ENCODE measurements at places on chromosomes 11 and 22. TPM values are rescaled to one million over a fixed set of nuclear protein-coding genes. Genes with fewer than 3 reads are reported as not detected.

Gene APOA5
- total RNA-seq: not detected

Gene NOX4
- 1.2 TPM for total RNA-seq

Gene SLC25A45
- total RNA-seq: 10.1 TPM

Gene C11orf97
- total RNA-seq: not detected

Gene C11orf52
- total RNA-seq: 7.7 TPM

Gene TIGD3
- 0.14 TPM for total RNA-seq

Gene SOX6
- total RNA-seq: 6.5 TPM

DNA sequence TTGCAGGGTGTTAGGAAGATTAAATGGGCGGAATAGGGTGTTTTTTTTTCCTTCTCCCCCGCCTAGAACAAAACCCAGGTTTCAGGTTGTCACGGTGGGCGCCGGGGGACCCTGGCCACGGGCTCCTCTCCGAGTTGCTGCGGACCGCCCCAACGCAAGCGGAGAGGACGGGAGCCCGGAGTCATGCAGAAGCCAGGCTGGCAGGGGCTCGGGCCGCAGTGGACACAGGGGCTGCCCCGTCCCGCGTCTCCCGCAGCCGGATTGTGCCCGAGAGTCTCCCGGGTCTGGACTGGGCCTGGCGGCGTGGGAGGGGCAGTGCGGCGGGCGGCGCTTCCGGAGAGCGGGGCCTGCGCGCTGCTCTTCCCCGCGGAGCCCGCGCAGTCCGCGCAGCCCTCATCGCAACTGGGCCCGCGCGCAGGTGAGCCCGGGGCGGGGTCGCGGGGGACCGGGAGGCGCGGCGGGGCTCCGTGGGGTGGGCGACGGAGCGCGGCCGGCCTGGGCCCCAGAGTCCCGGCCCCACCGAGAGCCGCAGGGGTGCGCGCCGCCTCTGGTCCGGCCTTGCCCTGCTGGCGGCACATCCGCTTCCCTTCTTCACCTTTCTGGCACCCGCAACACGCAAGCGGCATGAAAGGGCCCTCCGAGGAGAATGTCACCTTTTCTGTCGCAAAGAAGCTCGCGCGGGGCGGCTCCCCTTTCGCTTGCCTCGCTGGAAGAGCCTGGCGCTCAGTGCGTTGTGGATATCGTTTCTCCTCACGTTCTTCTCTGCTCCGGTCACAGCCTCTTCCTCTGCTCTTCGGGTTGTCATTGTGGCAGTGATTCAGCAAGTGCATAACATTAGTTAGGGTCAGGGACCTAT, at the start of gene TIRAP:
TSS of gene TIRAP (plus strand) at position 358 of the 856 bp plus-strand sequence. CDS start 7,802 bp downstream, outside the sequence.
- DNase-seq: peak; percentile 84

GRCh38 chr11:119991669-119992068, 146.2 kb downstream of the TRIM29 start:
- no peak for DNase-seq

DNA sequence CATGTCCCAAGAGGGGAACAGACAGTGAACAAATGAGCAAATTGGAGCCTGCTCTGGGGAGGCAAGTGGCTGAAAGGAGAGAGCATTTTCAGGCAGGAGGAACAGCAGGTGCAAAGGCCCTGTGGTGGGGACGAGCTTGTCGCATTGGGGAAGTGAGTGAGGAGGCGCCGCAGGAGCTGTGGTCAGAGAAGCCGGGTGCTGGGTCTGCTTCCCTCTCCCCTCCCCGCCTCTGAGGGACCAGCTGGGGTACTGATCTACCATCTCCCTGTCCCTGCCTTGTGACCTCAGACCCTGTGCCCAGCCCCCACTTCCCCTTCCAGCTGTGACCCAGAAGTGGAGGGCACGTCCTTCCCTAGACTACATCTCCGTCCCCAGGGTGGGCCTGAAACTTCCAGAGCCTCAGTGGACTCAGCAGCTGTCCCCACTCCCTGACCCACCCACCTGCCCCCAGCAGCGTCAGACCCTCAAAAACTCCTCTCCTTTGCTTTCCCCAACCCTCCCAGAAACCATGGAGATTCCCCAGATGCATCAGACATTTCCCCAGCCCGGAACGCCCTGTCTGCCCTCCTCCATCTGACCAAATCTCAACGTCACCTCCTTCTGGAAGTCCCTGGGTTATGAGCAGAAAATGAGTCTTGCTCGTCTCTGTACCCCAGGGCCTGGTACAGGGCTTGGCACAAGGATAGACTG, 19.7 kb upstream of the PDGFB start:
- peak; percentile 46 for DNase-seq

- no peak for DNase-seq
Measured at GRCh38 chr22:44461614-44462013, 36.4 kb downstream of the RTL6 start.

DNA sequence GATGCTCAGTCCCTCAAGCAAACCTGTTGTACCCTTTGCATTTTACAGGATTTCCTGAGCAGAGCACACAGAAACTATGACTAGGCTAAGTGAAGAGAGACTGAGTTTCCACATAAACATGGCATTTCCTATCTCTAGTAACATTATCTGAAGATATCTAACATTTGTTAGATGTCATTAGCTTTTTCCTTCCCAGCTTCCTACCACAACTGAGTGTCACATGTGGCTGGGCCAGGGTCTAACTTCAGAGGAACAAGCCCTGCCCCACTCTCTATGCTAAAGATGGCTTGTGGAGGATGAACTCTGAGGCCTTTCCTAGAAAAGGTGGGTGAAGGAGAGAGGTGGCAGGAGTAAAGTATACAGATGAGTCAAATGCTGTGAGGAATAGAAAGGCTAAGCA, 16.5 kb downstream of the C22orf42 start:
- DNase-seq: no peak

GRCh38 chr11:15649371-15650104, 534.8 kb downstream of the INSC start:
- DNase-seq: no peak

Measured in mucosa of descending colon (tissue), 3 donors.